ENCODE measurements at places on chromosomes 4 and X. TPM values are rescaled to one million over a fixed set of nuclear protein-coding genes. Genes with fewer than 3 reads are reported as not detected.
A peak's percentile ranks its signal among the peaks of the same experiment; 100 is the strongest.

The TEX13B gene
- not detected for polyA plus RNA-seq

The TEC gene
- polyA plus RNA-seq = 0.29 TPM

The ARMCX6 gene
- polyA plus RNA-seq = 40.4 TPM

The UTP3 gene
- 6.9 TPM for polyA plus RNA-seq

The HHIP gene
- polyA plus RNA-seq = 5.3 TPM

The SSX2B gene
- not detected for polyA plus RNA-seq

The MAGED4 gene
- polyA plus RNA-seq = 107 TPM

The TEX13C gene
- not detected for polyA plus RNA-seq

The MOSPD2 gene
- polyA plus RNA-seq = 4.8 TPM

The CXCL6 gene
- 0.81 TPM for polyA plus RNA-seq

- DNase-seq = no peak
These were observed 7.1 kb upstream of the BST1 start for GRCh38 chr4:15695729-15696128.

DNA sequence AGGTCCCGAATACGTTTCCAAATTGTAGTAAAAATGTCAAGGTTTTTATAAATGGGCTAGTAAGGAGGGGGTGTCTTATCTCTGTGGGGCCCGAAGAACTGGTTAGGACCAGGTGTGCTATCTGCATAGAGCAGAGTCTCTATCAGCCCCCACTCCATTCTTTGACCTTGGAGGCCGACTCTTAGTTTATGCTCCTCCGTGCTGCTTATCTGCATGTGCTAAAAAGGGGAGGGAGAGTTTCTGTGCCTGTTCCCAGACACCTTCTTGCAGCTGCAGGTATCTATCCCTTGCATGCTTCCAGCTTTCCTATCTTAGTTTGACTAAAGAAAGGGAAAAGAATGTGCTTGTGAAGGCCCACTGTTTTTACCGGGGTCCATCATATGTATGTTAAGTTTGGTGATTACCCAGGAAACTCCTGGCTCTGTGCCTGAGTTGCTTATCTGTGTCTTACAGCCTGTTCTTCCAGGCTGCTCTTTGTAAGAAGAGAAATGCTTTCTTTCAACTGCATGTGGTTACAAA is 28.6 kb upstream of the NAF1 start:
- DNase-seq = no peak

DNA sequence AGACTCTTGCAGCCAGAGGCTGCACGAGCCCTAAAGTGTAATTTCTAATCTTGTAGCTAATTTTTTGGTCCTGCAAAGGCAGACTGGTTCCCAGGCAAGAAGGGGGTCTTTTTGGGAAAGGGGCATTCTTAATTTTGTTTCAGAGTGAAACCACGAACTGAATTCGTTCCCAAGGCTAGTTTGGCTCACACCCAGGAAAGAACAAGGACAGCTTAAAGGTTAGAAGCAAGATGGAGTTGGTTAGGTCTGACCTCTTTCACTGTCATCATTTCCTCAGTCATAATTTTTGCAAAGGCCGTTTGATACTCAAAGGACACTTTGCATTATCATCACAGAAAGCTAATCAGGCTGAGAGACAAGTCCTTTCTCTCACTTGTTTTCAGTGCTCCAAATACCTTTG is 30.9 kb downstream of the XG start:
- DNase-seq = no peak

- peak; percentile 28 for DNase-seq
These were observed 222.2 kb upstream of the PPP1R2C start for GRCh38 chrX:43000121-43000520.

GRCh38 chrX:103250977-103251376 is 4.0 kb downstream of the TCEAL8 start:
- no peak for DNase-seq

DNA sequence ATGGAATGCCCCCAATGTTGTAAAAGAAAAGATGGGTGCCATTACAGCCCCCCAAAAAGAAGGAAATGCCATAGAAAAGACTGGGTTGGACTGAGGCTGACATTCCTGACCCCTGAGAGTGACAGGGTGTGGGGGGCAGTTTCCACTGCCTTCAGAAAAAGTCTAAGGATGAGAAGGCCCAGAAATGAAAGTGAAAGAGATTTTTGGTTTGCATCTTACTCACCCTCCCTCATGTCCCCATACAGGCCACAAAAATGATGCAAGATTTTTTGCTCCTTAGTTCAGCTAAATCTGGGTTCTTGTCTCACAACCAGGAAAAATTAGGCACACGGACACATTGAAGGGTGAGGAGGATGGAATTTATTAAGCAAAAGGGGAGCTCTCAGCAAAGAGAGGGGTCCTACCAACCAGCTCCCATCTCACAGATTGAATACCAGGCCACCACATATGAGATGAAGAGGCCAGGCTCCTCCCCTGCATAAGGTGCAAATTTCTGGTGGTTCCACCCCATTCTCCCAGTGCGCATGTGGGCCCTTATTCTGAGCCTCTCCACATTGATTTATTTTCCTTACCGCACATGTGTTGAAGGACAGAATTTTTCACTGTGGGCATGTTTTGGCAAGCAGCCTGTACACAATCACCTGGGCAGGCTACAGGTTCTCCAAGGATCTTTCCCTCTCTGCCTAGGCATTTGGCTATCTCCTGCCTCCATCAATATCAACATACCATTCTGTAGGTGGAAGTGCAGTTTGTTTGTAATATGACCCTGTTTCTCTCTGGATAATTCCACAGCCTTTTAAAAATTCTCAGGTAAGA is 18.8 kb downstream of the PPP4R3C start:
- DNase-seq = no peak

- DNase-seq = no peak
These were observed 2596.4 kb downstream of the PCDH7 start for GRCh38 chr4:33316578-33316977.

DNA sequence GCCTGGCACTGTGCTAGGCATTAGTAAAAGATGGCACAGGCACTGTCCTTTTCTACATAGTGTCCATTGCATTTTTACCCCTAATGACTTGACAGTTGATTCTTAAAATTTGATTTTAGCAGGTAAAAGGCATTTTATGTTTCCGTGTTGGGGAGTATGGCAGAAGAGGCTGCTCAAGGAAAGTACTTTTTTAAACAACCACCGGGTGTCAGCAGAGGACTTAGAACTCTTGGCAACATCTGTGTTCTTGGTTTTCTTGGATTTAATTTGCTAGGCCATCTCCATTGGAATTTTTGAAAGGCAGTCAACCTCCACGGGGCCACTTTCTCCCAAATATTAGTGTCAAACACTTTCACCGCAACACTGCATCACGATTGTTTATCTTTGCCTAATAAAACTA is 102.9 kb downstream of the TSPAN7 start:
- DNase-seq = peak; percentile 76

Measured in brain (organoid and tissue), 16 donors.